Activated effector memory CD4-positive, alpha-beta T cell treated with Interleukin-2 at 50 U/mL for 16 hours (primary cell): ENCODE measurements at places on chromosomes 16 and 17.

- no peak for DNase-seq
These were observed 62.5 kb downstream of the FTO start for GRCh38 chr16:53766304-53767016.

DNA sequence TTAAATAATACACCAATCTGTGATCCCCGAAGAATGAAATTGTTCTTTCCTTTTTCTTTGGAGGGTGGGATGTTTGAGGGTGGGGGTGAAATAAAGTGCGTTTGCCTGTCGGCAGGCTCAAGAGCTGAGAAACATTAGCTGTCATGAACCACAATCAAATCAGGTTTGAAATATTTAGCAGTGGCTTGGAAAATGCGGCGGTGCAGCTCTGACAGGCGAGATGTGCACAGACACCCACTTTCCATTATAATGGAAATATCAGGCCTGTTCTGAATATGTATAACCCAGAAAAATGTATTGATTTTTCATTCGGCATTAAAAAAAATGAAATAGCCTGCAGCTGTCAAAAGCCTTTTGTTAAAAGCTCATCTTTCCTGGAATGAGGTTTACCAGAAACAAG lies 212.8 kb downstream of the ZFHX3 start:
- DNase-seq = no peak

GRCh38 chr16:66486773-66487579 lies 59.9 kb downstream of the BEAN1 start:
- DNase-seq = no peak

DNA sequence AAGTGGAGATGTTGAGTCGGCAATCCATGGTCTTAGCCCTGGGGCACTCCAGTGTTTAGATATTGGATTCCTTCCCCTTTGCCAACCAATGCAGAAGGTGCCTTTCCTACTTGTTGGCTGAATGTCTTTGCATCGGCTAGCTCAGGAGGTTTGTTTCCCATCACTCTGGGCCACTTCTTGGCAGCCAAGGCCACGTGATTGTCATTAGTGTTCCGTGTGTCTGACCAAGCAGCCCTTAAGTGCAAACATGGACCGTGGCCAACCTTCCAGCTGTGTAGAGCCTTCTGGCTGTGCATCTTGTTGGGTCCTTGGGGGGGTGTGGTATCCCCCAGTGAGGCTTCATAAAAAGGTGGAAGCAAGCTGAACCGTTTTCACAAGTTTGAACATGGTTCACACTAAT lies 66.0 kb downstream of the GNAO1 start:
- no peak for DNase-seq
